H7 (cell line): ENCODE measurements at places on chromosomes 16 and 17.

- no peak for DNase-seq
These were observed 873 bp downstream of the USP10 start for GRCh38 chr16:84700446-84701300.

DNA sequence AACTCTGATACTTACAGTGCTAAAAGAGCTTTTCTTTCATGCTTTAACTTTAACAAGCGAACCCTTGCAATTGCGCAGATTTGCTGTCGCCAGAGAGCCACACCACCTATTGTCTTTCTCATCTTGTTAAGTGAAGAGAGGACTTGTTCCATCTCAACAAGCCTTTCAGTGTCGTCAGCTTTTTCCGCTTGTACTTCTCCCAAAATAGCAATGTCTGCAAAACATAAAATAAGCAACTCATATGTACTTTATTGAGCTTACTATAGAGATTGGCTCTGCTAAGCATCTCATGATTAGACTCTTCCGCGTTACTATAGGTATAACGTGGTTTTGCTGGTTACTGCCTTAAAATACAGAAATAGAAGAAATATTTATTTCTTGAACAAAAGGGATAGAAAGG is 51.9 kb downstream of the ABCA8 start:
- no peak for DNase-seq

DNA sequence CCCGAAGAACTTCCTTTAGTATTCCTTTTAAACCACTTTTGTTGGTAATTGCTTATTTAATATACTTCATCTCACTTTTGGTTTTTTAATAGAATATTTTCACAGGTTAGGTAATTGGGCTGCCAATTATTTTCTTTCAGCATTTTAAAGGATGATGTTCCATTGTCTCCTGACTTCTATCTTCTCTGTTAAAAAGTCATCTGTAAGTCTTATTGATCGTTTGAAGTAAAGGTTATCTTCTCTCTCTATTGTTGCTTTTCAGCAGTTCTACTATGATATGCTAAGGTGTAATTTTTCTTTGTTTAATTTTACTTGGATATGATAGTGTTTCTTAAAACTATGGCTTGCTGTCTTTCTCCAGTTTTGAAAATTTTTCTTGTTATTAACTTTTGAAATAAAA is 307.5 kb downstream of the MAP2K4 start:
- no peak for DNase-seq

GRCh38 chr16:21710938-21711337 is 47.2 kb downstream of the OTOA start:
- no peak for DNase-seq

DNA sequence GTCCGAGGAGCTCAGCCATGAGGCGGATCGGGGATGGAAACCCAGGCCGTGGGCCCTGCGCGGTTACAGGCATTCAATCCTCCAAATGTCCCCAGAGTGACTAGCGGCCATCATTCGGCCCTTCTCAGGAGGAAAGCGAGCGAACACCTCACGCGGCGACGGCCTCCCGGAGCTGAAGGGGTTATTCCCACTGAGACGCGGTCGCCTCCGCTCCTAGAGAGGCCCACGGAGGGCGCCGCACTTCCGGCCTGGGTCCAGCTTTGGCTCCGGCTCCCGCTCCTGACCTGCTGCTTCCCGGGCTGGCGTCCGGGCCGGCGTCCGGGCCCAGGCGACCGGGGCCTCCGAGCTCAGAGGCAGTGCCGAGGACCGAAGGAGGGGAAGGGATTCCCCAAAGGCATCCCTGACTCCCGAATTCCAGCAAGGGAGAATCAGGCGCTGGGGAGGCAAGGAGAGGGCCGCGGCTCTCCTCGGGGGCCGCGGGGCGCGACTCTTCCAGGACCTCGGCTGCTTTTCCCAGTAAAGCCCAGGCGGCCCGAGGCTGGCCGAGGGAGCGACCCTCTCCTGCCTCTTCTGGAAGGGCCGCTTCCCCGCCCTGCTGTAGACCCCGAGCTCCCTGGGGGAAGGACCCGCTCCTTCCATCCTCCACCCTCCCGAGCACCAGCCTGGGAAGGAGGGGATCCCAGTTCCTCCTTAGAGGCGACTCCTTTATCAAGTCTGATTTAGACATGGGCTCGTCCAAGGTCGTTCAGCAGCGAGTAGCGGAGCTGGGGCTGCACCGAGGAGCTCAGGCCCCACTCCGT is 18.6 kb upstream of the ZNF629 start:
- peak; percentile 93 for DNase-seq

DNA sequence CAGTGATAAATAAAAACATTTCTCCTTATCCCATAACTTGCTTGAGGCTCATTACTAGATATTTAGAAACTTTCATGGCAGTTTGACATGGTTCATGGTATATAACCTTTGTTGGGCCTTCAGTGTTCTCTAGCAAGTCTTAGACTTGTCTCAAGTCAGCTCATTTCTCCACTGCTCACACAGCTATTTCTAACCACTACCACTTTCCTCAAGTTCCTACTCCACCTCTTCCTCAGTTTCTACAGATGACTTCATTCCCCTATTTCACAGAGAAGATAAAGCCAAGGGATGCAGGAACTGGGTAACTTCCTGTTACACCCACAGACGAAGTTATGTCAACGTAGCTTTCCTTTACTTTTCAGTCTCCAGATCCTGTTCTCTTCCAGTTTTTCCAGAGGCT is 23.2 kb downstream of the NLK start:
- no peak for DNase-seq

GRCh38 chr17:6639586-6640535 is 650 bp downstream of the KIAA0753 start:
- peak; percentile 78 for DNase-seq

DNA sequence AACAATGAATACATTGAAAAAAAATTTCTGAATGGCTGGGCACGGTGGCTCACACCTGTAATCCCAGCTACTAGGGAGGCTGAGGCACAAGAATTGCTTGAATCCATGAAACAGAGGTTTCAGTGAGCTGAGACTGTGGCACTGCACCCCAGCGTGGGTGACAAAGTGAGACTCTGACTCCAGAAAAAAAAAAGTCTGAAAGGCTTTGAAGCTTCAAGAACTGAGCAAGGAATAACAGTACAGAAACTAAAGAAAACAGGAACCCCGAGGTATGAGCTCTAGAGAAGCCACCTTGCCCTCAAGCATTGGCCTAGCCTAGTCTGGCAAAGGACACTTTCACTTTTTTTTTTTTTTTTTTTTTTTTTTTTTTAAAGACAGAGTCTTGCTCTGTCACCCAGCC is 45.0 kb downstream of the TEX2 start:
- DNase-seq: no peak

GRCh38 chr16:15489016-15489415 is 54.6 kb downstream of the BMERB1 start:
- no peak for DNase-seq

DNA sequence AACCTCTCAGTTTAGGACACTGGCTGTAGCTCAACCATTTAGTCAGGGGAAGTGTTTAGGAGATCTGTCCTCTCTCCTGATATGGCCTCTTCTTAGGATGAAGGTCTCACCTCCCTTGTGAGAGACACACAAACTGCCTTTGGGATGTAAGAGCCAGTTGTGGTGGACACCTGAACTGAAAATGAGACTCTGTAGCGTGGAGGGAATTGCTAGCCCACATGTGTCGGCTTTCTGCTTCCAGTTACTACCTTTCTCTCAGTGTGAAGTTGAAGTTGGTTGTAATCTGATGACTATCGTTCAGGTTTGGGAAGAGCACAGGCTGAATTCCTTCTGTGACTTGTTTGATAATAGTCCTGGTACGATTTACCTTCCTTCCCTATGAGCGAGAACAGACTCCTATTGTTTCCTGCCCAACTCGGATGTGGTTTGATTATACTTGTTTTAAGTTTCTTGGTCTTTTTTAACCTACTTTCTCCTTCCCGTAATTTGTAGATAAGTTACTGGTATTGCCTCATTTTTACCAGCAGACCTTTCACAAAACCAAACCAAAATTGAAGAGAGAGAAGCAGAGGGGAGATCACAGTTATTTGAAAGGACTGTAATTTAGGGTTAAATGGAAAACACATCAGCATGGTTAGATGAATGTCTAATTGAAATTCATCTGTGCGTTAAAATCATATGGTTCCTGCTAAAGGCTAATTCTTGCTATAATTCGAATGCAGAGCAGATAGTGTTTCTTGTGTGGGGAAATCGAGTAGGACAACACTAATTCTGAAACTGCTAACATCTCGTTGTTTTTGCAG is 43.2 kb downstream of the CLEC16A start:
- no peak for DNase-seq

DNA sequence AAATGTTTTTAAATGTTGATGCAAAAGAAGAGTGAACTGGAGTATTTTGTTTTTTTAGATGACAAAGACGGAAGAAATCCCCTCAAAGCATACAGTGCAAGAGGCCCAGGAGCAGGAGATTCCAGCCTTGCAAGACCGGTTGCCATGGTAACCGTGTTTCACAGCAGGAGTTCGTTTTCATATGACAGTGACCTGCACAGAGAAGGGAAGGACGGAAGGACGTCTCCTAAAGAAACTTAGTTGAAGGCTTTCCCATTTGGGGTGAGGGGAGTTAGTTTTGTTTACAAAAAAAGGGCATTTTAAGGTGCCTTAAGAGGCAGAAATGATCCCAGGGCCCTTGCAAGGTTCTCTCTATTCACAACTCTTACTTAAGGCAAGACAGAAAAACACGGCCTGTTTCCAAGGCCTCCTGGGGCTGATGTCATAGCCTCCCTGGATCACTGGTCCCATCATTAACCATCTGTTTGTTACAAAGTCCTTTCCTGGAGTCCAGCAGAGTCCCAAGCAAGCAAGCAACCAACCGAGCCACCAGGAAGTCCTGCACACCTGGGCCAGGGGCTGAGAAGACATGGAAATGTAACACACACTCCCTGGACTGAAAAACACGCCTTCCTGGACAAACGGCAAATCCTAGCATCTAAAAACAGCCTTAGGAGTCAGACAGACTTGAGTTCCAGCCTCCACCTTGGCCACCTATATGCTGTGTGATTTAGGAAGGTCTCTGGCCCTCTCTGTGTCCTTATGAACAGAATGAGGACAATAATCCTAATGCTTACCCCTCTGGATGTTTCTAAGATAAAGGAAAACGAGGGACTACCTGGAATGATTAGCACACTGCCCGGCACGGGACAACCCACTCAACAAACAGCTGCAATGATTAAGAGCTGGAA is 30.3 kb upstream of the RPH3AL start:
- peak; percentile 85 for DNase-seq

DNA sequence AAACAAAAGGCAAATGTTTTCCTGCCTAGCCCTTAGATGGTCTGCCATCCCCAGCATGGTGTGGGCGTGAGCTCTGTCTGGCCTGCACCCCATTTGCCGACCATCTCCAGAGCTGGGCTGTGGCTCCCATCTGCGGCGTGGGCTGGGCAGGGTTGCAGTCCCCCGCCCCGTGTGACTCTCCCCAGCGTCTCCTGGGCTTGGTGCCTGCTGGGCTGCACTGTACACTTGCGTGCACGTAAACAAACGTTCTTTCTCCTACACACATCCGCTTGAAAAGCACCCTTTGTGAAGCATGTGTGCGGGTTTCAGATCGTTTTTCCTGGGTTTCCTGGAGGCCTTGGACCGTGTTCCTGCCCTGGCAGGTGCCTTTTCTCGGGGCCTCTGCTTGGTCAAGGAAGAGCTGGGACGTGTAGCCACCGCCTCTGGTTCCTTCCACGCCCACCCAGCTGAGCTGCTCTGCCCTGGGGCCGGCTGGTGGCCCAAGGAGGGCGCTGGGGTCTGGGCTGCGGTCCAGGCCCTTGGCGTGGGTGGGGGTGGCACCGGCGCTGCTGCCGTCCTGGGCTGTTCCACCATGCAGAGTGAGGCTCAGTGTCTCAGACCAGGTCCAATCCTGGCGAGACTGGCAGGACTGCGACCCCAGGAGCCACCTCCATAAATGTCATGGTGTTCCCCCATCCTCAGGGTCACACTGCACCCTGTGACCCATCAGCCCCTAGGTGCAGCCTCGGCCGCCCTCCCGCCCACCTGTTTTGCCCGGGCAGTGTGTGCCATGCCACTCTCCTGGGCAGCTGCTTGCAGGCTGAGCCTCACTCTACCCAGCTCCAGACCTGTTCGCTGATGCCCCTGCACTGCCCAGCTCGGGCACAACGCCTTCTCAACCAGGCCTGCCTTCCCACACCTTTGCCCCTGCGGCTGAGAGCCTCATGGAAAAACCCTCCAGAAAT is 9.9 kb upstream of the BAIAP3 start:
- DNase-seq: no peak

GRCh38 chr16:67807148-67807682 is 526 bp downstream of the TSNAXIP1 start:
- no peak for DNase-seq

- no peak for DNase-seq
These were observed 466.3 kb downstream of the SOX9 start for GRCh38 chr17:72587156-72587555.

DNA sequence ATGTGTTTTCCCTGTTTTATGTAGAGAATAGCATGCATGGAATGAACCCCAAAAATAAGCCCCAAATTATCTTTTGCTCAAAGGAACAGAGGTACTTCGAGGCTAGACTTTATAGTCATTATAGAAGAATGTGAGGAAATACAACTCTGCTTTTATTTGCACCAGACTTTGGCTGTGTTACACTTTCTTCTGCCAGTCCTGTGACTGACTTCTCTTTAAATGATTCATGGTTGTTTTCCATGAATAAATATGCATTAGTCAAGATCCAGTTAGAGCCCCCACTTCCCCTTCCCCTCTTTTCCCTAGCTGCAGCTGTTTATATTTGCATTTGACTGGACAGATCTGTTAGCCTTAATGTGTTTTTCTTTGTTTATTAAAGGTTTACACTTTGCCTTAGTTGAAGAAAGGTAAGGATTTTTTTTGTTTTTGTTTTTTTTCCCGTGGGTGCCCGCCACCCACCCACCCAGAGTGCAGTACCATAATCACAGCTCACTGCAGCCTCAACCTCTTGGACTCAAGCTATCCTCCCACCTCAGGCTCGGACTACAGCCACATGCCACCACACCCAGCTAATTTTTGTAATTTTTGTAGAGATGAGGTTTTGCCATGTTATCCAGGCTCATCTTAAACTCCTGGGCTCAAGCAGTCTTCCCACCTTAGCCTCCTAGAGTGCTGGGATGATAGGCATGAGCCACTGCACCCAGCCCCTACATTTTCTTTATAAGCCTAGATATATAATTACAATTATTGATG is 152.6 kb downstream of the CYB561 start:
- no peak for DNase-seq

- DNase-seq: peak; percentile 32
These were observed 3.7 kb downstream of the CD300C start for GRCh38 chr17:74542166-74542565.

DNA sequence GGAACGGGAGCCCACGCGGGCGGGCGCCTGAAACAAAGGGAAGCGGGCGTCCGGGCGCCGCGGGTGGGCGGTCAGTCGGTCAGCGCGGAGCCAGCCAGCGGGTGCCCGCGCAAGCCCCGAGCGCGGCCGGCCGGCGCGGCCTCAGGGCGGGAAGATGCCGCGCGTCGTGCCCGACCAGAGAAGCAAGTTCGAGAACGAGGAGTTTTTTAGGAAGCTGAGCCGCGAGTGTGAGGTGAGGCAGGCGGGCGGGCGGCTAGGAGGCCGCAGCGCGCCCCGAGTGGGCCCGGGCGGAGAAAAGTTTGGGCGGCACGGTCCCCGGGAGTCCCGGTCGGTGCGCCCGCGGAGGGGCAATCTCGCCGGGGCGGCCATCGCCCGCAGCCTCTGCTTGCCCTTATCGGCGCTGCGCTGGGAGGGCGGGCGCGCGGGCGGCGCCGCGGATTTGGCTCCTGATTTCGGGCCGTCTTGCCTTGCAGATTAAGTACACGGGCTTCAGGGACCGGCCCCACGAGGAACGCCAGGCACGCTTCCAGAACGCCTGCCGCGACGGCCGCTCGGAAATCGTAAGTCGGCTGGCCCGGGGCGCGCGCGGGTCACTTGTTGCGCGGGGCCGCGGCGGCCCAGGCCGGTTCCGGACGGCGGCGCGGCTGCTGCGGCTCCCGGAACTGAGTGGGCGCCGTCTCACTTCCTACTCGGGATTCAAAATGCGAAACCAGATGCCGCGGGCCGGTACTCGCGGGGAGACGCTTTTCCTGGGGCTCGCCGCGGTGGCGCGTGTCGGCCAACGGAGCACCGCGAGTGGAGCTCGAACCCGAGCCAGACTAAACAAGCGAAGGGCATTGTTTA is 526 bp downstream of the CBFB start:
- peak; percentile 78 for DNase-seq
